ENCODE measurements at places on chromosomes 16 and 17. TPM values are rescaled to one million over a fixed set of nuclear protein-coding genes. Genes with fewer than 3 reads are reported as not detected.

- H3K4me1 ChIP-seq, result peaks cover 80% of the 10 kb centered on the region
- peak; percentile 31 for DNase-seq
- peaks cover 4% of the 10 kb centered on the region for H3K36me3 ChIP-seq
- peak overlapping the region; percentile 94 for H3K27ac ChIP-seq
- H3K4me3 ChIP-seq, result peak overlapping the region; percentile 66
Measured at GRCh38 chr16:48608452-48608851, 1.5 kb downstream of the N4BP1 start.

DNA sequence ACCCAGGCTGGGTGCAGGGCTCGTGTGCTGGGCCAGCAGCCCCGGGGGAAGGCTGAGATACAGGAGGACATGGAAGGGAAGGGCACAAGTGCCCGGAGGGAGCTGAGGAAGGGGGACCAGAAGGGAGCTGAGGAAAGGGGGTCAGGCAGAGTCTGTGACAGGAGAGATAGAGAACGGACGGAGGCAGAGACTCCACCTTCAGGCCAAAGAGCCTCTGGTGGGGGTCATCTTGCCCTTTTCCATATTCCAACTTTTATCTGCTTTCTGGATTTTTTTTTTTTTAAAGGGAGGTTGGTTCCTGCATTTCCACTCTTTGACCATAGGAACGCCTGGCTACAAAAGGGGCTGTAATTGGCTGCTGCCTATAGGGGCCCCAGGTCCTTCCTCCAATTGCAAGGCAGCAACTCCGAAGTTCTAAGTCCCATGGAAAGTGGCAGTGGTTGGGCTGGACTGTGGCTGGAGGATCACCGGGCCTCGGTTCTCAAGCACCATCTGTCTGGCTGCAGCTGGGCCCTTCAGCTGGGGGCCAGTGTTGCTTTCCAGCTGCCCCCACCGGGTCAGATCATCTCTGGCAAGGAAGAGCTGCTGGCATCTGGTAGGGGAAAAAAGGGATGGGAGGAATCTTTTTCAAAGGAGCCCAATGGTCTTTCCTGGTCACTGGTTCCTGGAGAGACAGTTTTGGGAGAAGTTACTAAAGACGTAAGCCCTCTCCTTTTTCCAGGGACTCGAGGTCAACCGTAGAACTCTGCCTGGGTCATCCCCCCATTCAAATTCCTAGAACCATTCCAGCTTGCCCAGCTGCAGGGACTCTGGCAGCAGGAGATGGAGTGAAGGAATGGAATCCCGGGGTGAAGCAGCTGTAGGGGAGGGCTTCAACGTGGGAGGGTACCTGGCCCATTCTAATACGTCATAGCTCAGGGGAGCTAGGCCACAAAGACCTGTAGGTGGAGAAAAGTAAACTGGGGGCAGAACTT is 13.1 kb upstream of the MRPS23 start:
- DNase-seq, result no peak
- no peaks in the 10 kb centered on the region for H3K36me3 ChIP-seq
- H3K4me3 ChIP-seq, result no peak overlapping the region
- no peak overlapping the region for H3K27ac ChIP-seq

GRCh38 chr16:12094537-12095265 is 118.2 kb downstream of the SNX29 start:
- no peaks in the 10 kb centered on the region for H3K27me3 ChIP-seq
- H3K36me3 ChIP-seq, result no peaks in the 10 kb centered on the region
- no peak for DNase-seq
- no peak overlapping the region for H3K4me3 ChIP-seq

- no peaks in the 10 kb centered on the region for H3K27me3 ChIP-seq
- no peak for DNase-seq
- H3K4me3 ChIP-seq, result no peak overlapping the region
- H3K36me3 ChIP-seq, result no peaks in the 10 kb centered on the region
Measured at GRCh38 chr17:56440419-56440818, 153.1 kb upstream of the NOG start.

DNA sequence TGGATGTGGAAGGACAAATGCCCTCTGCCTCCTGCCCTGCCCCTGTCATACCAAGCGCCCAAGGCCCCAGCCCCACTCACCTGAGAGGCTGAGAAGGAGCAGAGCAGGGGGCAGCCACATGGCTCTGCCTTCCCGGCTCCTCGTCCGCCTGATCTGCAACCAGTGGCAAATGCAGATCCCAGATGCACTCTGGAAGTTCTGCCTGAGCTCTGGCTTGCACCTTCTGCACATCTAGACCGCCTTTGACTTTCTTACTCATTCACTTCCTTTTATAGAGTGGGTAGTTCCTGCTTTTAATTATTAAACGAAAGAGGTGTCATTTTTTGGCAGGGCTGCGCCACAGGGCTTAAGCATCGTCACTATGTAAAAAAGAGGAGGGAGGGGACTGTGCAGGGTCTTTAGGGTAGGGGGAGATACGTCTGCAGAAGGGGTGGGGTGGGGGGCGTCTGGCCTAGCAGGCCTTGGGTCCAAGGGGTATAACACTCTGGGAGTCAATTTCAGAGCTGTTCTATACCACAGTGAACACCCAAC is at the start of gene CD300LB:
CD300LB (minus strand) TSS at position 245 of the 531 bp plus-strand sequence; CDS start at position 120, 125 bp downstream.
- H3K4me1 ChIP-seq, result no peaks in the 10 kb centered on the region
- no peaks in the 10 kb centered on the region for H3K36me3 ChIP-seq
- DNase-seq, result no peak
- H3K4me3 ChIP-seq, result no peak within 1 kb of the TSS

DNA sequence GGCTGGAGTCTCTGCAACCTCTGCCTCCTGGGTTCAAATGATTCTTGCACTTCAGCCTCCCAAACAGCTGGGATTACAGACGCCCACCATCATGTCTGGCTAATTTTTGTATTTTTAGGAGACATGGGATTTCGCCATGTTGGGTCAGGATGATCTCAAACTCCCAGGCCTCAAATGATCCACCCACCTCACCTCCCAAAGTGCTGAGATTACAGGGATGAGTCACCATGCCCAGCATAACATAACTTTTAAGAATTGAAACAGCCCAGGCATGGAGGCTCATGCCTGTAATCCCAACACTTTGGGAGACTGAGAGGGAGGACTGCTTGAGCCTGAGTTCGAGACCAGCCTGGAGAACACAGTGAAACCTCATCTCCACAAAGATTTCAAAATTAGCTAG is 2.5 kb downstream of the RSL1D1 start:
- no peaks in the 10 kb centered on the region for H3K27me3 ChIP-seq
- peak overlapping the region; percentile 21 for H3K27ac ChIP-seq
- no peak for DNase-seq
- H3K4me3 ChIP-seq, result no peak overlapping the region
- peaks cover 20% of the 10 kb centered on the region for H3K4me1 ChIP-seq
- peaks cover 58% of the 10 kb centered on the region for H3K36me3 ChIP-seq

DNA sequence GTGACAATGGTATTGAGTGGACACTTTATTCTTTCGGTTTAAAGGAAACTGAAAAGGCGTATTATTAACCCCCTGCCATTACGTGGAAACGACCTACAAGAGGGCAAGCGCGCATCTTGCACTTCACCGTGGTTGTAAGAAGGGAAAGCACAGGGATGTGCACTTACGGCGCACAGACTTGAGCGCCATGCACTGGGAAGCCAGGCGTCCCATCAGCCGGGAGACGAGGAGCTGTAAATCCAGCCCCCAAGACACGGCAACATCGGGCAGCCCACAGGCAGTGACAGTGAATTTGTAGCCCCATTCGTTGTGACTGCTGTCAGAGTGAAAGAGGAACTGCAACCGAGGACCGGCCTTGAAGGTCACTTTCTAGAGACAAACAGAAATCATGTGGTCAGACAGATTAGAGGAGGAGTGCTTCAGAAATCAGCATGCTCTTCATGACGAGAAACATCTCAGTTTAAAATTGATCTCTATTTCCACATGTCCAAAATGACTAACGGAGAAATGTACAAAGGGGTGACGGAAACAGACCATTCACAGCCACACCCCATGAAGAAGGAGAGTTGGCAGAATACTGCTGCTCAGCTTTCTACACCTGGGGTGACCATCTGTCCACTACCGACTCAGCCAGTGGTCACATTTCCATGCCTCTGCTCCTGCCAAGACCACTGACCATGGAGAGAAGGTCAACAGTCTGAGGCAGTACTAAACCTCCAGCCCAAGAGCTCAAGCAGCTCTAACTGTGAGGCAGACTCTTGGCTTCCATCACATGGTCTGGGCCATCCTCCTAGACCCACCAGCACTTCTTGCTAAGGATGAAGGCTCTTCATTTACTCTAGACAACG is 68.6 kb downstream of the ZZEF1 start:
- DNase-seq, result no peak
- no peak overlapping the region for H3K4me3 ChIP-seq
- H3K27ac ChIP-seq, result no peak overlapping the region

GRCh38 chr17:983921-984320 is 4.3 kb upstream of the NXN start:
- H3K27ac ChIP-seq, result no peak overlapping the region
- no peak for DNase-seq
- no peaks in the 10 kb centered on the region for H3K36me3 ChIP-seq
- H3K4me1 ChIP-seq, result peaks cover 8% of the 10 kb centered on the region

DNA sequence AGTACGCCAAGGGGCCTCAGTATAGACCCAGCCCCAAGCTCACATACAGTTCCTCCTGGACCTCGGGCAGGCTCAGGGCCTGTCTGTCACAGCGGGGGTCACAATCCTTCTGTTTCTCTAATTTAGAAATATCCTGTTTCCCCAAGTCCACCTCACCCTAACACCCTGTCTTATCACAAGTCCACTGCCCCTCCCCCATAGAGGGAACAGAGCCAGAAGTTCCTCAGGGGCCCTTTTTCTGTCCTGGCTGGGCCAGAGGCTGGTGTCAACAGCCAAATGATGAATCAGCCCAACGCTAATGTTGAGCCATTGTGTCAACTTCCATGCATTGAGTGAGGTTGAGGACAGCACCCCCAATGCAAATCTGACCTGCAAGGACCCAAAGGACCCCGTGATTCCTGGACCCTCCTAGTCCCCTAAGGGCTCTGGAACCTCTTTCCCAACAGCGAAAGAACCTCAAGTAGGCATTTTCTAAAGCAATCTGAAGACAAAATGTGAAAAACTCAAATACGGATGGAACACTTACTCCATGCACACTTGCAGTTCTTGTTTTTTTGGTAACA is 58.6 kb downstream of the PECAM1 start:
- no peaks in the 10 kb centered on the region for H3K27me3 ChIP-seq
- DNase-seq, result no peak
- no peak overlapping the region for H3K27ac ChIP-seq
- H3K4me3 ChIP-seq, result no peak overlapping the region
- no peaks in the 10 kb centered on the region for H3K4me1 ChIP-seq

Gene DNAAF8
- 0.31 TPM for polyA plus RNA-seq

Gene CYGB
- polyA plus RNA-seq, result 0.33 TPM

Gene PPL
- 0.47 TPM for polyA plus RNA-seq

Gene KRTAP4-1
- not detected for polyA plus RNA-seq

Gene MYL4
- not detected for polyA plus RNA-seq

Gene RNF222
- 0.35 TPM for polyA plus RNA-seq

Gene GCGR
- polyA plus RNA-seq, result not detected

All from naive thymus-derived CD4-positive, alpha-beta T cell (primary cell).